ENCODE measurements at places on chromosomes 16 and 17.

DNA sequence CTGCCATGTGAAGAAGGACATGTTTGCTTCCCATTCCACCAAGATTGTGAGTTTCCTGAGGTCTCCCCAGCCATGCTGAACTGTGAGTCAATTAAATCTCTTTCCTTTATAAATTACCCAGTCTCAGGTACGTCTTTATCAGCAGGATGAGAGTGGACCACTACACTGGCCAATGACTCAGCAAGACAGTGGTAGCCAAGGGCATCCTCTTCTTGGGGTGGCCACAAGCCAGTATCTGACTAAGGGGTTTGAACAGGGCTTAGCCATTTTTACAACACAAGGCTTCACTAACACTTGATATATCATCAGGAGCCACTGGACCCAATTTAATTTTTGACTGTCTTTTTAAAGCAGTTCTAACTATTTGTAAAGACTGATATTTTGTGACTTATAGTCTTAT lies 21.1 kb upstream of the KRT24 start:
- no peak for DNase-seq

GRCh38 chr17:50275279-50275678 lies 1.0 kb downstream of the TMEM92 start:
- no peak for DNase-seq

GRCh38 chr17:74063439-74063838 lies 140.0 kb upstream of the RPL38 start:
- no peak for DNase-seq

DNA sequence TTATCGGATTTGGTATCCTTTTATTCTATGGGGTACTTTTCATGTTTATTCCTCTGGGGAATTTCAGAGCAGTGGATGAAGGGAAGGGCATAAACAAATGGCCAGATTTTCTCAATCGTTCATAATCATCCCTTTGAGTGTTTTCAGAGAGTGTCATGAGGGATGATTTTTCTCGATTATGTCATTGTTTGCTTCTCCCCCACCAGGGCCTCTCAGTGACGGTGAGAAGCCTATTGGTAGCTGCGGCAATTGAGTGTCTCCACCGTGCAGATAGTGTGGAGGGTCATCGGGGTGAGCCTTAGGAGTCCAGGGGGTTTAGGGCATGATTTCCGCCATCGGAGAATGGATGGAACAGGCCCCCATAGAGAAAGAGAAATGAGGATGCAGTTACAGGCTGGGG lies 57.2 kb downstream of the USP43 start:
- no peak for DNase-seq

DNA sequence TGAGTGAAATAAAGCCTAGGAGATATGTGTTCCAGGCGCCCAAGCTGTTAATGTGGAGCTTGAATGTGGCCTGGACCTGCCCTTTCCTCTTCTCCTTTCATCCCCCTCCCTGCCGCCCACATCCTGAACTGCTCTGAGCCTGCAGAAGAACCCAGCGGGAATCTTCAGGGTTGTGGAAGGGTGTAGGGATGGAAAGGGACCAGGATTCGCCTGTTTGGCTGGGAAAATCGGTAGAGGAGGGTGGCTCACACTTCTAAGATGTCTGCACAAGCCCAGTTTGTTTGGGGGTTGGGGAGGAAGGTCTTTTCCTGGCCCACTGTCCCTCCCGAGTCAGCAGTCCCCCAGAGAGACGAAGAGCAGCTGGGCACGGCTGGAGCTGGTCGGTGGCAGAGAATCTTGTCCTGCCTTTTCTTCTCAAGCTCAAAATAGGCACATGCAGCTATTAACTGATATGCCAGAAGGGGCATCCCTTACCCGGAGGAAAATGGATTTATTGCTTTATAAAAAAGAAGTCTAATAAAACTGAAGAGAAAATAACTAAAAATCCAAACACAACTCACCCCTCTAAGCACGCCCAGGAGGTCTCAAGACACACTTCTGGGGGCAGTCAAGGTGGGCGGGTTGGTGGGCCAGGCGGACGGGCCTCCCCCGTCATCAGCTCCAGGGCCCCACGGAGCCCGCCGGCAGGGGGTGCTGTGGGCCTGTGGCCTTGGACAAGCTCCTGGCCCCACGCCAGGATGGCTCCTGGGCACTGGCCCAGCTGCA lies 11.5 kb upstream of the PITPNA start:
- no peak for DNase-seq

GRCh38 chr17:77863814-77864161 lies 94.7 kb upstream of the TNRC6C start:
- DNase-seq, result no peak

GRCh38 chr17:43151880-43152456 lies 19.0 kb upstream of the NBR1 start:
- no peak for DNase-seq

- no peak for DNase-seq
Observed at GRCh38 chr16:5056352-5056751, 9.4 kb downstream of the C16orf89 start.

DNA sequence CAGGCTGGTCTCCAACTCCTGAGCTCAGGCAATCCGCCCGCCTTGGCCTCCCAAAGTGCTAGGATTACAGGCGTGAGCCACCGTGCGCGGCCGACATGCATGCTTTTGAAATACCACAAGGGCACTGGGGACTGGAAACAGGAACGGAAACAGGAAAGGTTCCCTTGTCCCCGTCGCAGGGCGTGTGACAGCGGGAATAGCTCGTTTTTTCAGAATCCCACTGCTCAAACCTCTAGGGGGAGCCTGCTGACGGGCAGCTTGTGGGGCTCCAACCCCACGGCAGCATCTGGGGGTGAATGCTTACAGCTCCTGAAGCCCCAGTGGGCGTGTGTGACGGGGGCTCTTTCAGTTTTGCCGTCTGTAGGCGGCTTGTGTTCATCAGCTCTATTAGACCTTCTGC lies 18.8 kb upstream of the ASGR2 start:
- no peak for DNase-seq

DNA sequence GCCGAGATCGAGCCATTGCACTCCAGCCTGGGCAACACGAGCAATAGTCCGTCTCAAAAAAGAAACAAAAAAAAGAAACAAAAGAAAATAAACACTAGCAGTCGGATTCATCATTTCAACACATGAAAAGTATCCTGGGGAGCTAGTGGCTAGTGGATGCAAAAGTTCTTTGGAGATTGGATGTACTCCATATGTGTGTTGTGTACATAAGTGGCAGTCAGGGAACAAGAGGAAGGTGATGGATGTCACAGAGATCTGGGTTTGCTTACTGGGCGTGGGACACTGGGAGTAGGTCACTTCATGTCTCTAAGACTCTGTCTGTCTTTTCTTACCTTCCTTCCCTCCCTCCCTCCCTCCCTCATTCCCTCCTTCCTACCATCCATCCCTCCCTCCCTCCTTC lies 35.4 kb downstream of the MRC2 start:
- no peak for DNase-seq

DNA sequence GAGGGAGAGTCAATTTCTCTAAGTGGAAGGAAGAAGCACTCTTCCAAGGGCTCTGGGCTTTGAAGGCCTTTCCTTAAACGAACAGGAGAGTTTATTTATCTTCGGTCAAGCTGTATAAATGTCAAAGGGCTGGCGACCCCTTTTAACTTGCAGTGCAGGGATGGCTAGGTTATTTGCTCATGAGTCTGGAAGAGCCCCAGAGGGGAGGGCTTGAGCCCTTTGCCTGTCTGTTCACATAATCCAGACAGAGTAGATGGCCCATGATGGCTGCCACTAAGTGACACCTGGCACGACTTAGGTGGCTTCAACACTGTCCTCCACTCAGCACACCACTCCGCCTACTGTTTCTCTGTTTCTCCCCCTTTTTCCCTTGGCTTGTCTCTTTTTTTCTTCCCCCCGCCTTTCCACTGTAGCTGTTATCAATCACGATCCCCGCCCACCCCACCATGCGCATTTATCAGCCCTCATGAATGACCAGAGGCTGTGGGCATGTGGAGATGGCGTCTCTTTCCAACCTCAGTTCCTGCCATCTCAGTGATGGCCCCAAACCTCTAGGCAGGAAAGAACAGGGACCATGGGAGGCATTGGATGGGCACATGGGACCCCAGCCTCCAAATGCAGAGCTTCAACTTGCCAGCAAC lies 408.7 kb upstream of the TNRC6C start:
- no peak for DNase-seq

DNA sequence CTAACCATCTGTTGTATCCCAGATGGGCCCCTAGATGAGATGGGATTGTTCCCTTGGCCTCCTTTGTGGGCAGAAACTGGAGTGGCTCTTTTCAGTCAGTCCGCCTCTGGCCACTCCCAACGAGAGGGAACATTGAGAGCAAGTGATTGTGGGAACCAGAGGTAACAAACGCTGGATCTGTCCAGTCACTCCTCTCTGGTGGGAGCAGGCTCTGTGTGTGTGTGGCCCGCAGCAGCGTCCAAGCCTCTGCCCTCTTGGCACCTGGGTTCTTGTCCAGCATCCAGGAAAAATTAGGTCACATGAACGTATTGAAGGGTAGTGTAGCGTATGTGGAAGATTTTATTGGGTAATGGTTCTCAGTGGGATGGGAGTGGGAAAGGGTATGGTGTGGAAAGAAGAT lies 101.9 kb upstream of the COX10 start:
- no peak for DNase-seq

GRCh38 chr17:38350035-38350434 lies 1.6 kb upstream of the SOCS7 start:
- DNase-seq, result no peak

- DNase-seq, result no peak
Observed at GRCh38 chr17:52134641-52135040, 23.9 kb downstream of the CA10 start.

DNA sequence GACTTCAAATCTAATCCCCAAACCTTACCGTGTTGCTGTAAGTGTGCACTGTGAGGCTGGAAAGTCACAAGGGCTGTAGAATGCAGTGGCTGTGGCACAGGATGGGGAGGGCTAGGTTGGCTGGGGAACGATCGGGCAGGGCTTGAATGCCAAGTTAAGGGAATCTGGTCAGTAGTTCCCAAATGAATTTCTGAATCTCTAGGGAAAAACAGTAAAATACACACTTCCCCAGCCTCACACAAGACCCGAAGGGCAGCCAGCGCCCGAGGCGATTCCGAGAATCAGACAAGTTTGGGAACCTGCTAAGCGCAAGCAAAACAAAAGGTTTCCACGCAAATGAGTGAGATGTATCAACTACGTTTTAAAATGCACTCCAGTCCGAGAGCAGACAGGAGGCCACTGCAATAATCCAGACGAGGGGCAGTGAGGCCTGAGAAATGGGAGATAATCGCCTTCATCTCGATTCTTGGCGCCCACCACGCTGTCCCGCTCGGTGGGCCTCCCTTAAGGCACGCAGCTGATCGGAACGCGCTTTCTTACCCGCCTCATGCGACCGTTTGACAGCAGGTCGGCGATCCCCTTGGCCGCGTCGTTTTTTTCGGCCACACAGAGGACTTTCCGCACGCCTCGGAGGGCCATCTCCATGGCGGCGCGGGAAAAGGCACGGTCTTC lies 599 bp downstream of the TOP3A start:
- DNase-seq, result no peak

DNA sequence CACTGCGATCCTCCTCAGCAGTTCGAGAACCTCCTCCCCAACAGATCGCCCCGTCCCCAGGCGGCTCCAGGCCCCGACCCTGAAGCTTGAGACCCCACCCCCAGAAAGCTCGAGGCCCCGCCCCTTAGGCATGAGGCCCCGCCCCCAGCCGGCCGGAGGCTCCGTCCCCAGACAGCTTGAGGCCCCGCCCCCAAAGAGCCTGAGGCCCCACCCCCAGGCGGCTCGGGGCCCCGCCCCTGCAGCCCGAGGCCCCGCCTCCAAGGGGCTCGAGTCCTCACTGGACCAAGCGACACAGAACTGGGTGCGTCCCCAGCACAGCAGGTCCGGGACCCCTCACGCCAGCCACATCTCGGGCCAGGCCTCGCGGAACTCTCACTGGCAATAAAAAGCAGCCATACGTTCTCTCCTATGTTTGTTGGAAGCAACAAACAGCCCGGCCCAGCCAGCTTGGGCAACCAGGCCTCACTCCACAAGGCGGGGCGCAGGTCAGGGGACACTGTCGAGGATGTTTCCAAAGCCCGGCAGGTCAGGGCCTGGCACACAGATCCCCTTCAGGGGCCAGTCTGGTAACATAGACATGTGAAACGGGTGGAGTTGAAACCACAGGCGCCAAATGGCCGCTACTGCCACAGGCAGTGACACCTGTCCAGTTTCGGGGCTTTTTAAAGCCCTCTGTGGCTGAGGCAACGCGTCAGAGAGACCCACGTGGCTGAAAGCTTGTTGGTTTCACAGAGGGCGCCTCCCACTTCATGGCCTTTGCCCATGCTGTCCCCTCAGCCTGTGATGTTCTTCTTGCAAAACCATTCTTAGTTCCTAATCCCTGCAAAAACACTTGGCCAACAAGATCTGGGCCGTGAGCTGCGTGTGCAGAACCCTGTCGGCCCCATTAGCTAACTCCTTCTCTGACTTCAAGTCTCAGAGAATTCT lies 224.2 kb downstream of the PARN start:
- DNase-seq, result no peak

GRCh38 chr17:50697062-50697461 lies 10.7 kb downstream of the ANKRD40 start:
- DNase-seq, result no peak

DNA sequence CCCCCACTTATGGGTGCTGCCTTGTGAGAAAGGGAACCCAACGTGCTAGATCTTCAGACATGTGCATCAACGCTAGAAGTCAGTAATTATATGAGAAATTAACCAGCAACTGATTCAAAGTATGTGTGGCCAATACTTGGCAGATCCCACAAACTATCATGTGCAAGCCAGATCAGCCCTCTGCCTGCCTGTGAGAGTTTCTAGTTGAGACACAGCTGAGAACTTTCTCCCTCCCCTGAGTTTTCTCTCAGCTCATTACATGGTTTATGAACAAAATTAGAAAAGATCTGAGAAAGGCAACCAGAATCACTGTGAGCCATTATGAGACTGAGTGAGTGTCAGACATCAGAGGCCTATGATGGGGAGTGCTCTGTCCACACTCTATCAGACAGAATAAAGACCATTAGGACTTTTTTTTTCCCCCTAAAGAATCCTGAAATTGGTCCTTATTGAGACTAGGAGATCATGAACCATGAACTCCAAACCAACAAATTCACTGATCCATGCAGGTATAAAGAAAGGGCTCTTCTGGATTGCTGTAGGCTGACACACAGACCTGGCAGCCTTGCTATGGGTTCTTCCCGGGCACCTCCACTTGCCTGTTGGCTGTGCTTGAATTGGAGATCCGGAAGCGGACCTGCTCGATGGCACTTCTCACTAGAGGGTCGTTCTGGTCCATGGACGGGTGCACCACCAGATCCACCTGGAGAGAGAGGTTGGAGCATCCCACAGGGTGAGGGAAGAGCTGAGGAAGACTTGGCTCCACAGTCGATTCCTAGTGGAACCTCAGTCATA lies 51.5 kb downstream of the GTF3C1 start:
- DNase-seq, result no peak

DNA sequence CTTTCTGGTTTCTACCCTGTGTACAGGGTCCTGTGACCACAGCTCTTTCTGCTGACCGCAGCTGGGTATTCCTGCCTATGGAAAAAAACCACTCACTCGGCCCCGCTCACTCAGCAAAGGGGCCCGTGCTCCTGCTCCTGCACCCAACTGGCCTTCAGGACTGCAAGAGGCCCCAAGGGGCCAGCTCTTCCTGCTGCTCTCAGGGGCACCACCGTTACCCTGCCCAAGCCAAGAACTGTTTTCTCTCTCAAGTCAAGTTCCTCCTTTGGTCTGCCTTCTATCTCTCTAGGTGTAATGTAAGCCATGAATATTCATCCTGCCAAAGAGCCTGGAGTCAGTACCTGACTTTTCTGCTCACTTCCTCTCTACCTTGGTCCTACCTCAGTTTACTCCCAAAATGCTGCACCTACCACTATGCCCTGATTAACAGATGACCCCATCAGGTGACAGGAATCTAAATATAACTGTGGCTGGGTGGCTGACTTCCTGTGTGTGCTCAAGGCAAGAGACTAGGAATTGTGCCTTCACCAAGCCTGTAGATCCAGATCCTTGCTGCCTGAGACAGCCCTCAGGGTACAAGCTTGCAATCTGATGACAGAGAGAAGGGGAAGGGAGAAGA lies 20.4 kb upstream of the SCIMP start:
- no peak for DNase-seq

All from SK-N-MC (cell line).